T-helper 17 cell (primary cell): ENCODE measurements at places on chromosomes 5 and 9.
A peak's percentile ranks its signal among the peaks of the same experiment; 100 is the strongest.

- DNase-seq, result no peak
These were observed 620.2 kb downstream of the ACTL7B start for GRCh38 chr9:108235609-108236008.

- DNase-seq, result no peak
These were observed 997.1 kb upstream of the ARRDC3 start for GRCh38 chr5:92380069-92380770.

GRCh38 chr9:133301253-133302230, 26.5 kb upstream of the ABO start:
- no peak for DNase-seq

DNA sequence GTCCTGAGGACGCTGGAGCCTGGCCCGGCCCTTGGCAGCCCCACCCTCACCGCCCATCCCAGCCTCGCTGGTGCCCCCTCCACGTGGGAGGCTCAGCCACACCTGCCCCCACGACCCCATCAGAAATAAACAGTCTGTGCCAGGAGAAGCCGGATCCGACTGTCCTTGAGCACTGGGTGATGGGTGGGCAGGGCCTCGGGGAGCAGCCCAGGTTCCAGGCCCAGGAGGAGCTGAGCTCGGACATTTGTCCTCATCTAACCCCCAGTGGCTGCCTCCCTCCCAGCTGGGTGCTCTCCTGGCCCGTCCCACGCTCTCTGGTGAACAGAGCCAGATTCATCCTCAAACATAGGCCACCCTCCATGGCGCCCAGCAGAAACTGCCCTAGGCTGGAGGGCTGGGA, 4.6 kb upstream of the PTGDS start:
- no peak for DNase-seq

DNA sequence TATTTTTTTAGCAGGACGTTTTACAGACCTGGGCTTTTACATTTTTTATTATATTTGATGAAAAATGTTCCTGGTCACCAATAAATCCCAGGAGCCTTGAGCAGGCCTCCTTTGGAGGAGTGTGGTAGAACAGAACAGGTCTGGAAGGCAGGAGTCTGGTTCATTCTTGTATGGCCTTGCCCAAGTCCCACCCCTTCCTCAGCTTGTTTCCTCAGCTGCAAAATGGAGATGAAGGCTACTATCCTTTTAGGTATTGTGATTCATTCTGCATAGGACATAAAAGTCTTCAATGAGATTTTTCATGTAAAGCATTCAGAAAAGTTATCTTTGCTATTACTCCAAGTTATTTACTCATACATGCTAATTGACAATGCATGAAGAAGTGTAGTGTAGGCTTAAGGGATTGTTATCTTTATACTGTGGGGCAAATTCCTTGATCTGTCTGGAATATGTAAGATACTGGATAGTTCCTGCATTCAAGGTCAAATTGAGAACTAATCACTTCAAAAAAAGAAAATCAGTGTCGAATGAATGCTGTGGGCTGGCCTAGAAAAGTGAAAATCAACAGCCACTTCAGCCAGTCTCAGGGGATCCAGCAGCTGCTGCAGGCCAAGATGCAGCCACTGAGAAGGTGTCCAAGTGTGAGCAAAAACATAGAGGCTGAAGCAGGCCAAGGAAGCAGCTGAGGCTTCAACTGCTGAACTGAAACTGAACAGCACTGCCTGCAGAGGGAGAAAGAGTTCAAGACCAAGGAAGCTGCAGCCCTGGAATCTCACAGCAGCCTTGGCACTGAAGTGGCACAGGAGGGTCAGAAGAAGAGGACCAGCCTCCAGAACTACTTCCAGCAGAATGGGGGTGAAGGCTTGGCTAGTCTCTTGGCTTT, 15.5 kb upstream of the SLC36A3 start:
- DNase-seq, result no peak

- no peak for DNase-seq
These were observed 276.4 kb downstream of the CDK5RAP2 start for GRCh38 chr9:120303519-120303918.

DNA sequence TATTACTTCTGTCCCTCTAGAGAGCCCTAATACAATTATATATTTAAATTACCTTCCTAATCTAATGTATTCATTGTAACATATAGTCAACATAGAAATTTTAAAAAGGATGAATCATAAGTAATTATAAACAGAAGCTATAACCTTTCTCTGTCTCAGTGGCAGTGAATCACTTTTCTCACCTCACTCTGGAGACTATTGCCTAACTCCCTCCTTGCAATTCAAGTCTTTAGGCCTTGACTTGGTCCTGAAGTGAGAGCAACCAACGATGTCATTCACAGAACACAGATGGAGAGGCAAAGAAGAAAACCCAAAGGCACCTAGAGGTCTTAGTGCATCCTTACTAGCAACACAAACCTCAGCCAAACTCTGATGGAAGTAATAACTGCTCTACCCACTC, 133.3 kb upstream of the DPYSL3 start:
- DNase-seq, result no peak

GRCh38 chr9:37650873-37651768, at the start of gene FRMPD1:
Gene FRMPD1 (plus strand): TSS chr9:37650954. CDS start chr9:37692642, 41,688 bp downstream.
- peak; percentile 43 for DNase-seq

- DNase-seq, result no peak
These were observed 4.8 kb downstream of the GFPT2 start for GRCh38 chr5:180348336-180348735.

- no peak for DNase-seq
These were observed 45.5 kb downstream of the IARS1 start for GRCh38 chr9:92247981-92248380.

GRCh38 chr9:7656636-7657035, 142.9 kb downstream of the DMAC1 start:
- no peak for DNase-seq

DNA sequence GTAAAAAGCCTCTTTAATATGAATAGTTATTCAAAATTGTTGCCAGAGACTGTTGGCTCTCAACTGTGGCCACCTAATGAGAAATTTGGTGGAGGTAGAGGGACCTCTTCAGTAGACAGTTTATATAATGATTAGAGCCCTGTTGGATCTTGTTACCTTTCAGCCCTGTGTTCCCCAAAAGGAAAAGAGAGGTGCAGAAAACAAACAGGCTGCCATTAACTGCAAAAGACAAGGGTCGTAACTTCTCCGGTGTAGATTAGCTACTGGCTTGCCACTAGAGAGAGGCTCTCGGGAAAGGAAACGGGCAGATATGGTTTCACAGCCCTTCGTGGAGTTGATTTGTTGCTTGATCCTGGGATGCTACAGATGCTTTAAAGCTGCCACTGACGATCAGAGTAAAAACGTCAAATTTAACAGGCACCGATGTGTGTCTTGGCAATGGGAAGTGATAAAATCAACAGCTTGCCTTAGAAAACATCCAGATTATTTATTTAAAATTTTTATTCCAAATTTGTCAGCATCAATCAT, 7.8 kb downstream of the FST start:
- no peak for DNase-seq

DNA sequence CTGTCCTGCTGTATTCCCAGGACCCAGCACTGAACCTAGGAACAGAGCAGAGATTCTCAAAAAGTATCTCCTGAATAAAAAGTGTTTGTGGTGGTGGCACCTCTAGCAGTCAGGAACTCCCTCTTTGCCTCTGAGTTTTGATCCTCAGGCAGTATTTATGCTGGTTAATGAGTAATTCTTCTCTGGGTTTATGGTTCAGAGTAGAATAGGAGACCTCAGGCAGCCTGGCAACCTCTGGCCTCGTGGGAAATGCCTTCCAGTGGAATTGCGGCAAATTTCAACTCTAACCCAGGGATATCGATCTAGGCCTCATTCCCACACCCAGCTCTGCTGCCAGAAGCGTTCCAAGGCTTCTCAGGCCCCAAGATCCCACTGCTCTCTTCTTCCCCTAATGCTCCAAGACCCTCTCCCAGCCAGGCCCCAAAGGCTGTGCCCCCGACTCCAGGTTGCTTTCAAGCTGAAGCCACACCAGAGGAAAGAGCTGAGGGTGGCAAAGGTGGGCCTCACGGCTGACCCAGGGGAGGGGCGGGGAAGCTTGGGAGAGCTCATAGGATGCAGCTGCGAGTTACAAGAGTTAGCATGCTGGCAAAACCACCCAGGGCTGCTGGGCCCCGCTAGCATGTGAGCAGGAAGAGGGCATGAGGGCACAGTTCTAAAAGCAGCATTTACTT, 10.9 kb upstream of the HDHD3 start:
- no peak for DNase-seq

- DNase-seq, result no peak
These were observed 406.1 kb downstream of the NR2F1-AS1 start for GRCh38 chr5:93174930-93175329.

- DNase-seq, result no peak
These were observed 246.8 kb upstream of the RAI14 start for GRCh38 chr5:34409373-34409772.

GRCh38 chr9:132114102-132114707, 34.5 kb upstream of the MED27 start:
- peak; percentile 21 for DNase-seq

DNA sequence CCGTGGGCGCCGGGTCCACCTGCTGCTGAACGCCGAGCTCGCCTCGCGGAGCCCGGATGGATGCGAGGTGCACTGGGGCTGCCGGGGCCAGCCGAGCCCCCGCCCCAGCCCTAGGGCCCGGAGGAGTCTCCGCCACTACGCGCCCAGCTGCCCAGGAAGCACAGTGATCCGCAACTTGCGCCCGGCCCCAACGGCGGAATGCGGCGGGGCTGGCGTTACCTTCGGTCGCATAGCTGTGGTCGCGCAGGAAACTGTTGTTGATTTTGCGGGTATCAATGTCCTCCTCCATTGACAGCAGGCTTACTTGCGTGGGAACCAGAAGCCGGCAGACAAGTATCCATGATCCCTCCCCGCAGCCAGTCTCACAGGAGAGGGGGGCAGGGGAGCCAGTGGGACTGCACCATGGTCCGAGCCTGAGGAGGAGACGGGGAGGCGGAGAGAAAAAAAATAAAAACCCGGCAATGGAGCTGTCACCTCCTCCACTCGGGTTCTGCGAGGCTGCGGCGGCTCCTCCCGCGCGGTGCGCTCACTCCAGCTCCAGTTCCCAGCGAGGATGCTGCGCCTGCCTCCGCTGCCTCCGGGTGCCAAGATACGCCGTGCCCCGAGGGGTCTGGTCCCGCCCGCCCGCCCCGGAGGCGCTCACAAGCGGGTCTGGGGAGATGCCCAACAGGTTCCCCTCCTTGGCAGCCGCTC, 628 bp downstream of the PPP2R2B start:
- DNase-seq, result peak; percentile 10

- DNase-seq, result no peak
These were observed 509.3 kb downstream of the KDM4C start for GRCh38 chr9:7266911-7267595.

DNA sequence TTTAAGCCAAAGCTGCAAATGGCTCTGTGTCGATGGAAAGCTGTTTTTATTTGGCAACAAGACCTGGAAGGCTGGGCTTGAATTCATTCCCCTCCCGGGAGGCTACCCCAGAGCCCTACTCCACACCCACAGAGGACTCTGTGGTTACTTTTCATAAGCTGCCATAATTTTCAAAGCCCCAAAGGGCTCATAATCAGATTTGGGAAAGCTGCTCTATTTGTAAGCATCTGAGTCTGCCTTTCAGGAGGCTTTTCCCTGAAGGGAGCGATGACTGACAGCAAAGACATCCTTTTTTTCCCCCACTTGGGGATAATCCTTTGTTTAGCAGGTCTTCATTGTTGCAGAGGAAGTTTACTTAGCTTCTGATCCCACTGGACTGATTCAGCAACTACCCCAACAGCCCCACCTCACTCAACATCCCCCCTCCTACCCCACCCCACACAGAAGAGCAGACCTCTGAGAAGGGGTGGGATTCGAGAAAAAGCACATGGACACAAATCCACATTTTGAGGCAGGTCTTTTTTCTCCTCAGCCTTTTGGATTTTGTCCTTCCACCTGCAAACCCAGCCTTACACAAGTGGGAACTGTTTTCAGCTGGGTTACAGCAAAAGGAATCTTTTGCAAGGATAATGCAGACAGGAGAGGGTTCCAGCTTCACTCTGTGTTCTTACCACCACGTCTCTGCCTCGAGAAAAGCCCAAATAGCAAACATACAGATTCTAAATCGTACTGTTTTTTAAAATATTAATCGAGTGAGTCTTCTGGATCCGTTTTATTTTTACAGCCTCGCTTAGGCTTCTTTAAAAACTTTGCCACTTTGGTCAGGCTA, 244.4 kb upstream of the TUT7 start:
- no peak for DNase-seq

GRCh38 chr9:133609311-133610098, at the start of gene FAM163B:
Gene FAM163B (minus strand): TSS chr9:133609389. CDS start chr9:133580223, 29,166 bp downstream.
- DNase-seq, result no peak

DNA sequence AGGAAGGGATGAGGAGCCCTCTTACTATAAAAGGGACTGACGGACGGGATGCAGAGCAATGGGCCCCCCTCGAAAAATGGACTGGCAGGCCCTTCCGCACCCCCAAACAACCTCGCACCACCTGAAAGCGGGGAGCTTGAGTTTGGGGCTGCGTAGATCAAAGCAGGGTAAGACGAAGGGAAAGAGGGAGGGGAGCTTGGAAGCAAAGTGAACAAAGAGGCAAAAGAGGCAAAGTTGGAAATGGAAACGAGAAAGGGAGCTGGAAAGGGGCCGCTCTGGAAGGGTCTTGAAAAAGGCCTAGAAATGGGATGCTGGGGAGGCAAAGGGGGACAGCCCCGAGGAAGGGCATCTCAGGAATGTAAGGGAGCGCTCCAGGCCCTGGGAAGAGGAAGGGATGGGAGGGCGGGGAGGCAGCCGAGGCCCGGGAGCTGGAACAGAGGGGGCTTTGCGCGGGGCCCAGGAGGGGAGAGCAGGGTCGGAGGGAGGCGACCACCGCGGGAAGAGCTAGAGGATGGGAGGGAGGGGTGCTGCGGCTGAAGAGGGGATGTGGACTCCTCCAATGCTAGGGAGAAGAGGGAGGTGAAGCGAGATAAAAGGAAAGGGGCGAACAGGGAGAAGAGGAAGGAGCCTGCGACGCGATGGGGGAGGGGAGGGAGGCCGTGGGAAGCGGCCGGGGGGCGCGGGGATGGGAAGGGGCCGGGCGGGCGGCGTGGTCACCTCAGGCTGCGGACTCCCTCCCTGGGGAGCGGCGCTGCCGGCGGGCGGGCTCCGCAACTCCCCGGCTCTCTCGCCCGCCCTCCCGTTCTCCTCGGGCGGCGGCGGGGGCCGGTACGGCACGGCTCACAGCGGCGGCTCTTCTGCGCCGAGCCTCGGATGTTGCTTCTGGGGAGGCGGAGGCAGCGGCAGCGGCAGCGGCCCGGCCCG, 577 bp downstream of the RNF145 start:
- no peak for DNase-seq

GRCh38 chr9:133944746-133945135, 47.4 kb downstream of the VAV2 start:
- DNase-seq, result no peak

- no peak for DNase-seq
These were observed 1012.4 kb downstream of the CDH18 start for GRCh38 chr5:18975624-18976023.

GRCh38 chr5:51968756-51969155, 585.5 kb downstream of the ISL1 start:
- DNase-seq, result no peak

- DNase-seq, result no peak
These were observed 68.6 kb upstream of the CKMT2 start for GRCh38 chr5:81164476-81164875.

- DNase-seq, result no peak
These were observed 593.2 kb upstream of the CLINT1 start for GRCh38 chr5:158451993-158452672.
